ENCODE measurements at places on chromosomes 2 and 18.

DNA sequence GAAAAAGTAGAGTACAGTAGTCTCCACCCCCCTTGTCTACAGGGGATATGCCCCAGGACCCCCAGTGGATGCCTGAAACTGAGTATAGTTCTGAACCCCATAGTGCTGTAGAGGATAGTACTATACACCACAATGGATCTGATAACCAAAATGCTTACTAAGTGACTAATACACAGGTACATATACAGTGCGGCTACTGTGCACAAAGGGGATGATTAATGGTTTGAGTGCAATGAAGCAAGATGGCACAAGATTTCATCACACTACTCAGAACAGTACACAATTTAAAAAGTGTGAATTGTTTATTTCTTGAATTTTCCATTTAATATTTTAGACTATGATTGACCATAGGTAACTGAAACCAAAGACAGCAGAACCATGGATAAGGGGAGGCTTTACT lies 446.9 kb upstream of the NRP2 start:
- no peak for DNase-seq

GRCh38 chr2:207133820-207134519 lies 31.8 kb downstream of the KLF7 start:
- DNase-seq, result no peak

- DNase-seq, result no peak
Measured at GRCh38 chr2:144607891-144608521, 88.1 kb upstream of the ZEB2 start.

DNA sequence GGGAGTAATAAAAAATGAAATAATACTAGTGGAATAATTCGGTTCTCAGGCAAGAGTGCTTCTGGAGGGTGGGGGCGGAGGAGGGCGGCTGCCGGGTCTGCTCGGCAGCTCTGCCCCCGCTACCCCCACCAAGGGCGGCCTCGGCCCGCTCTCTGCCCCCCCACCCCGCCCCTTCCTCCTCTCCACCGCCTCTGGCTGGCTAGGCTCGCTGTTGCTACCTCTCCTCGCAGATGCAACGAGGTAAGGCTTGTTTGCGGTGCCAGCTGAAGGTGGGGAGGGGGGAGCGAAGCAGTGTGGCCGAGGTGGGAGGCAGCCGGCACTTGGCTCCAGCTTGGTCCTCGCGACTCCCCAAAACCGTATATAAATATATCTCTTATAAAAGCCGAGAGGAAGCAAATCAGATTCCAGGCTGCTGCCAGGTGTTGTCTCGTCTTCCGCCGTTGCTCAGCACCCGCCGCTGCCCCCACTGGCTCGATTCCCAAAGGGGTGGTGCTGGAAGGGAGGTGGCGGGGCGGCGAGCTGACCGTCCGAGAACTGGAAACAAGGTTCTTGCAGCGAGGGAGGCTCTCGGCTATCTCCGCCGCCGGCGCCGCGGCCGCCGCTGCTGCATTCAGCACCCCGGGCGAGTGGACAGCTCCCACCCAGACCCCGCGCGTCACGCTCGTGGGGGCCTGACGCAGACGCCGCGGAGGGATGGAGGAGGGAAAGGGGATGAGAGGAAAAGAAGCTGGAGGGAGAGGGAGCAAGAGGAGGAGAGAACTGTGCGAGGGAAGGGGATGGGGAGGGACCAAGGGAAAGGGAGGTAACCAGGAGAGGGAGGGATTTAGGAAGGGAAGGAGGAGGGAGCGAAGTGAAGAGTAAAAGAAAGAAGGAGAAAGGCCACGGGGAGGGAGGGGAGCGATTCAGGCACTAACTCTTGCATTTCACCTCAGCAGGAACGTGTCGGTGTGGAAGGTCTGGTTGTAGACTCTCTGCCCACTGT lies at the start of gene MARCHF4:
MARCHF4 (minus strand) TSS at position 763 of the 982 bp plus-strand sequence. CDS start 2,223 bp downstream, outside the sequence.
- DNase-seq, result peak; percentile 87

DNA sequence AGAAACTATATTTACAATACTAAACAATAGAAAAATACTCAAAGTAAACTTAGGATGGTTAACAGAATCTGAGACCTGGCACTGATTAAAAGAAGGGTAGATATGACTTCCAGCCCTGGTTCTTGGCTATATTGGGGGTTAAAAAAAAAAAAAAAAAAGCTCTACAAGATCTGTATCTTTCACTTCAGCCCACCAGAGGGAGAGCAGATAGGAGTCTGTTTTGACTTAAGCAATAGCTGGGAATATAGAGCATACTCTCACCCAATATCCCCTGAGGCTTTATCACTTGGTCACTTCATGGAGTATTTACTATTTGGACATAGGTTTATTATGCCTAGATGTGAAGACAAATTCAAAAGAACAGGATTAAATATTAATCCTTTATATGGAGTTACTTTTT lies 598.9 kb upstream of the LINC00305 start:
- no peak for DNase-seq

- no peak for DNase-seq
Measured at GRCh38 chr2:108061439-108062042, 75.2 kb downstream of the SLC5A7 start.

- no peak for DNase-seq
Measured at GRCh38 chr2:8447610-8448221, 234.1 kb upstream of the ID2 start.

- peak; percentile 86 for DNase-seq
Measured at GRCh38 chr2:55693181-55694125, at the start of gene PNPT1. Gene PNPT1 (minus strand): TSS chr2:55693844. CDS start chr2:55693823, 21 bp downstream.

GRCh38 chr2:5453220-5454050 lies 238.7 kb upstream of the SOX11 start:
- DNase-seq, result no peak

DNA sequence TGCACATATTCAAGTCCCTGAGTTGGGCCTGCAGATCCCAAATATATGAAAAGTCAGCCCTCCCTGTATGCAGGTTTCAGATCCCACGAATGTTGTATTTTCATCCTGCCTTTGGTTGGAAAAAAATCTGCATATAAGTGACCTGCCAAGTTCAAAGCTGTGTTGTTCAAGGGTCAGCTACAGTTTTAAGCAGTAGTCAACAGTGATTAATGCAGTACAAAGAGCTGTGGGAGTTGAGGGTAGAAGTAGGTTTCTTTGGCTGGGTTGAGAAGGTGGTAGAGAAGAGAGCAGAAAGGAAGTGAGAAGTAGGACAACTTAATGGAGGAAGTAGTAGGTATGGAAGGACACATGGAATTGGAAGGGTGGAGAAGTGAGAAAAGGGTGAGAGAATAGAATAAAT lies 127.9 kb downstream of the ANKRD44 start:
- no peak for DNase-seq

- peak; percentile 60 for DNase-seq
Measured at GRCh38 chr2:1742681-1743395, 1.5 kb downstream of the PXDN start.

DNA sequence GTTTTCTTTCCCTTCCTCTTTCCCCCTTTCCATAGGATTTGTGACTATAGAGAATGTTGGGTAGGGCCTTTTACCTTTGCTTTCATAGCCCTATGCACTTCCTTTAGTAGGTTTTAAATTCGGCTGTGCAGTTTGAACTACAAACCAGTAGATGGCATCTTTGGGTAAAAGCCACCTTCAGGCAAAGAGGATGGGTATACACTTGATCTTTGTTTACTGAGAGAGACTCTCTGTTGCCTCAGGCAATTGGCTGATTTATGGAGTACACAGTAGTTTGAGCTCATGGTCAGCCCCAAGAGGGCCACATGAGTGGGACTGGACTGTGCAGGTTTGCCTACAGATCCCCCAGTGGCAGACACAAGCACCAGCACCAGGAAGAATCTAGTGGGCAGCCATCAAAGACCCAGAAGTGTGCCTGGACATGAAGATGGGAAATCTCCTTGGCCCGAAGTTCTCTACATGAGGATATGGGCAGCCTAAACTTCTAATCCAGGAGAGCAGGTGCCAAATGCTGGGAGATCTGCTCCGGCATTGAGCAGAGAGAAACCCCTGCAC lies 1304.3 kb upstream of the DDX18 start:
- DNase-seq, result peak; percentile 8

DNA sequence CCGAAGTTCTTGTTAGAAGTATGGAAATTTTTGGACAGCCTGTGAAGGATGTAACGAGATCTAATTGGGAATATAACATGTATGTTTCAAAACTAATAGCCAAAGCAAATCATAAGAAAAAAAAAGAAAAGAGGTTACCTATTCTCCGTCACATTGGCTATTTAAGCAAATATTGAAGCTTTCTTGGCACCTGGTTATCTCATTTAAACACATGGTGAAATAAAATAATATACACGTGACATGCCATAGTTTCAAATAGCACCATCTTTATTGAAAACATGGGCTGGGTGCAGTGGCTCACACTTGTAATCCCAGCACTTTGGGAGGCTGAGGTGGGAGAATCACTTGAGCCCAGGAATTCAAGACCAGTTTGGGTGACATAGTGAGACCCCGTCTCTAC lies 56.7 kb downstream of the ZEB2 start:
- DNase-seq, result no peak

- DNase-seq, result no peak
Measured at GRCh38 chr2:240998995-240999791, 775 bp downstream of the SNED1 start.

- no peak for DNase-seq
Measured at GRCh38 chr2:10579441-10579840, 110.3 kb downstream of the NOL10 start.

GRCh38 chr18:69872661-69873060 lies 75.0 kb downstream of the CD226 start:
- DNase-seq, result no peak

- no peak for DNase-seq
Measured at GRCh38 chr2:197184959-197185586, 125.5 kb downstream of the ANKRD44 start.

- no peak for DNase-seq
Measured at GRCh38 chr2:175187378-175187777, 5.9 kb upstream of the ATP5MC3 start.

- DNase-seq, result peak; percentile 23
Measured at GRCh38 chr2:221572821-221573429, 821 bp upstream of the EPHA4 start.

DNA sequence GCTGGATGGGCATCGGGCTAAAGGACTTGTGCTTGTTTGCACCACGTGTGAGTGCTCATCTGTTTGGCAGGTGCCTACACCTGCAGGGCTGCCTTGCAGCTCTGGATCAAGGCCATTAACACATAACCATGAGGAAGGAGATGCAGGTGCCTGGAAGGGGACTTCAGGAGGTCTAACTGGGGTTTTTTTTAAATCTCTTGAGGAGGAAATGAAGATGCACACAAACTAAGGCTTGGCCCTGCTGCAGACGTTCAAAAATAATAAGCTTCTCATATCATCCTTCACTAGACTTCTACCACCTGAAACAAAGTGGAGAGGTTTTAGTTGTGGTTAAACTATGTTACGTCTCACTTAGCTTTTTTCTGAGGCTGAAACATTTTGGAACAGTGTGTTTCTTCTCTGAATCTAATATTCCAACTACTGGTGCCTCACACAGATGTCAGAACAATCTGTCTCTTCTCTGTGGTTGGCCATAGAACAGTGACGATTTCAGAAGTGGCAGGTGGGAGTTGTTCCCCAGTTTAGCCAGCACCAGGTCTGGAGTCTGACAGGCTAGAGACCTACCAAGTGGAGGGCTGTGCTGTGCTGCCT lies 36.5 kb downstream of the BCL2L11 start:
- DNase-seq, result no peak

DNA sequence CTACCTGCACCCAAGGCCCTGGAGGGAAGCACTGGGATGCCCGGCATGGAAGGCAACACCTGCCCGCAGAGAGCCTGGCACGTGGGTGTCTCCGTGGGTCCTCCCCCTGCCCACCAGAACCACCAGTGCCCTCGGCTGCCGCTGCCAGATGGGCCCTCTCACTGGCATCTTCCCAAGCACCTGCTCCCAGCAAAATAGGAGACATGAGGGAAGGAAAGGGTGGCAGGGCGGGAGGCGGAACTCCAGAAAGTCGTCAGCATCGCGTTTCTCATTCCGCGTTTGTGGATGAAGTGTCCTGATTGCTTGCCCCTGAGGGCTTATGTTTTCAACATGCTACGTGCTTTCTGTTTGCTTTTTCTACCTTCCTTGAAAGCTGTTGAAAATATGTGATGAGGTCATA lies 8.8 kb upstream of the SNTG2 start:
- DNase-seq, result no peak

DNA sequence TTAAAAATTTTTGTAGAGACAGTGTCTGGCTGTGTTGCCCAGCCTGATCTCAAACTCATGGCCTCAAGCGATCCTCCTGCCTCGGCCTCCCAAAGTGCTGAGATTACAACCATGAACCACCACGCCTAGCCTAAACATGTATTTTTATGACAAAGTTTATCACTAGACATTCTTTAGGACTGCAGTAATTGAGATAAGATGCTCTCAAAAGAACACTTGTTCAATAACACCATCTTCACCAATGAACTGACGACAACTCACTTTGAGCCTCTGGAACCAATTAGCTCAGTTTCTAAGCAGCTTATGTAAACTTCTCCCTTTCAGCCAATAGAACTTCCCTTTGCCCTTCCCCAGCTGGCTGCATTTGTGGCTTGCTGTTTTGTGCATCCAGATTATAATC lies 15.3 kb upstream of the PPP4R1 start:
- no peak for DNase-seq

DNA sequence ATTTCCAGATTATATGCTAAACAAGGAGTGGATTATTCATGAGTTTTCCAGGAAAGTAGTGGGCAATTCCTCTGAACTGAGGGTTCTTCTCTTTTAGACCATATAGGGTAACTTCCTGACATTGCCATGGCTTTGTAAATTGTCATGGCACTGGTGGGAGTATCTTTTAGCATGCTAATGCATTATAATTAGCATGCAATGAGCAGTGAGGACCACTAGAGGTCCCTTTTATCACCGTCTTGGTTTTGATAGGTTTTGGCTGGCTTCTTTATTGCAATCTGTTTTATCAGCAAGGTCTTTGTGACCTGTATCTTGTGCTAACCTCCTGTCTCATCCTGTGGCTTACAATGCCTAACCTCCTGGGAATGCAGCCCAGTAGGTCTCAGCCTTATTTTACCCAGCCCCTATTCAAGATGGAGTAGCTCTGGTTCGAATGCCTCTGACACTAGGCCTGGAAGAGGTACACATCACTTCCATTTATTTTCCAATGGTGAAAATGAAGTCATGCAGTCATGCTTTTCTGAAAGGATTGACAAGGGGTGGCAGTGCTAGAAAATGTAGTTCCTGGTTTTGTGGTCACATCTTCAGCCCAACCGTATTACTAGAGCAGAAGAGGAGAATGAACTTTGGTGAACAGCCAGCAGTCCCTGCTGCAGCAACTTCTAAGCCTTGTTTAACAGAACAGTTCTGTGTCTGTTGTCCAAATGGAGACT lies 26.6 kb upstream of the ITGA4 start:
- no peak for DNase-seq
